ENCODE measurements at places on chromosomes 6 and 20.

GRCh38 chr6:37507690-37508421, 8.2 kb upstream of the CCDC167 start:
- H3K36me3 ChIP-seq, result no peaks in the 10 kb centered on the region
- H3K4me3 ChIP-seq, result no peak overlapping the region
- H3K27ac ChIP-seq, result no peak overlapping the region
- H3K27me3 ChIP-seq, result peaks cover 63% of the 10 kb centered on the region

- H3K4me3 ChIP-seq, result no peak overlapping the region
- H3K27ac ChIP-seq, result peak overlapping the region; percentile 23
- peaks cover 10% of the 10 kb centered on the region for H3K4me1 ChIP-seq
- peak; percentile 82 for DNase-seq
- no peaks in the 10 kb centered on the region for H3K36me3 ChIP-seq
- H3K27me3 ChIP-seq, result 0 out of 2 replicates have a peak, but pooled peaks cover 3% of the 10 kb centered on the region
Observed at GRCh38 chr6:1024587-1024986, 287.3 kb upstream of the FOXQ1 start.

DNA sequence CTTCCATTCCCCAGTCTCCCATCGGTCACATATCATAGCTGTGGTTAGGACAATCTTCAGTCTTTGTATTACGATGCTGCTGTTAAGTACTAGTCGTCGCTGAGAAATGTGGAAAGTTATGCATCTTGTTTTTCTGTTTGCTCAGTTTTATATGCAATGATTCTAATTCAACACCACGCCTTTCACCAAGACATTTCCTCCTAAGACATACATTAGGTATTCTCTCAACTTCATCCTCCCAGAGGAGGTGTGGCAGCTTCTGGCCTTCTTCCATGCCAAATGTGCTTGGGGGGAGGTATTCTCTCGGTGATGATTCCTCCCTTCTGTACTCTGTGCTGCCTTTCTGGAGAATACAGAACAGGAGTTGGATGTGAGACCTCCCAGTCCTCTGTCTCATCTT, 66.1 kb downstream of the B4GALT5 start:
- H3K36me3 ChIP-seq, result peaks cover 37% of the 10 kb centered on the region
- no peaks in the 10 kb centered on the region for H3K27me3 ChIP-seq
- peaks cover 5% of the 10 kb centered on the region for H3K4me1 ChIP-seq
- peak; percentile 62 for DNase-seq
- H3K4me3 ChIP-seq, result no peak overlapping the region
- no peak overlapping the region for H3K27ac ChIP-seq

- no peak overlapping the region for H3K4me3 ChIP-seq
- no peaks in the 10 kb centered on the region for H3K27me3 ChIP-seq
- peaks cover 3% of the 10 kb centered on the region for H3K4me1 ChIP-seq
- H3K27ac ChIP-seq, result no peak overlapping the region
- no peak for DNase-seq
Observed at GRCh38 chr6:37150314-37150713, 19.6 kb upstream of the PIM1 start.

GRCh38 chr20:10784554-10785183, 110.9 kb upstream of the JAG1 start:
- peaks cover 2% of the 10 kb centered on the region for H3K27me3 ChIP-seq
- no peaks in the 10 kb centered on the region for H3K4me1 ChIP-seq
- H3K27ac ChIP-seq, result no peak overlapping the region
- no peaks in the 10 kb centered on the region for H3K36me3 ChIP-seq
- H3K4me3 ChIP-seq, result no peak overlapping the region
- no peak for DNase-seq

DNA sequence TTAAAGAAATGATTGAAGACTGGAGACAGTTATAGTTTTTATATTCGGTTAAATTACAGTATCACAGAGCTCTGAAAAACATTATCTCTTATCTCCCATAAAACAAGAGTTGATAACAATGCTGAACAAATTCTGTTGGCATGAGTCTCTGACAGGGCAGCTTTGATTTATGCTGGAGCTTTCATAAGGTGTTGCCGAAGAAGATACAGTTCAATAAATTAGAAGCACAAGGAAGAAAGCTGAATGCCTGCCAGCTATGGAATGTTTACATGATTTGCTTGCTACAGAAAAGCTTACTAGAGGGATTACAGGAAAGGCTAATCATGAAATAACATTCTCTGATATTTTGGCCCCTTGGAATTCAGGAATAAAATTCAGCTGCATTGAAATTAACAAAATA, 431.9 kb upstream of the GJE1 start:
- peak; percentile 28 for DNase-seq
- H3K36me3 ChIP-seq, result no peaks in the 10 kb centered on the region
- no peak overlapping the region for H3K4me3 ChIP-seq
- H3K27ac ChIP-seq, result no peak overlapping the region
- H3K4me1 ChIP-seq, result no peaks in the 10 kb centered on the region
- H3K27me3 ChIP-seq, result no peaks in the 10 kb centered on the region

- peaks cover 9% of the 10 kb centered on the region for H3K27me3 ChIP-seq
- no peaks in the 10 kb centered on the region for H3K36me3 ChIP-seq
- H3K27ac ChIP-seq, result no peak overlapping the region
- DNase-seq, result no peak
Observed at GRCh38 chr6:15904651-15905376, 224.1 kb upstream of the MYLIP start.

DNA sequence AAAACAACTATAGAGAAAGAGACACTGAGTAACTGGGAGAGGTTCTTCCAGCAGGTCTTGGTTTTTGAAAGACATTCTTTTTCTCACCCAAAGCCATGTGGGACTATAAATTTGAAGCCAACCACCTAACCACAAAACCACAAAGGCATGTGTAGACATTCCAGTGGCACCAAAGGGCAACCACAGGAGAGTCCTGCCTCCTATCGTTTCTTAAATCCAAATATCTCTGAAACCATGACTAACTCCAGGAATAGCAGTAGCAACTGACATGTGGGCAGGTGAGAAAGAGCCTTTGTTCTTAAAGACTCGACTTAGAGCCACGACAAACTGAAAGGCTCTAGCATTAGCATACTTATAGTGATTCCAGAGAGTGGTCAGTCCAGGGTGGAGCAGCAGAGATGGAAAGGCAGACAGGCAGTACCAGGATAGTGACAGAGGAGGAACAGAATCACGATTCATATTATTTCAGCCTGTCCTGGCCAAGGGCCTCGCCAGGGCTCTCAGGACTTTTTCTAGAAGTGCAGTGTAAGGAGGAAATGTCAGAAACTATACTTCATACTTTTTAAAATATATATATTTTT, 9.4 kb upstream of the COL9A1 start:
- no peak overlapping the region for H3K4me3 ChIP-seq
- no peaks in the 10 kb centered on the region for H3K4me1 ChIP-seq
- peak; percentile 78 for DNase-seq

GRCh38 chr20:61886721-61887595, 178.7 kb downstream of the TAF4 start:
- H3K4me1 ChIP-seq, result no peaks in the 10 kb centered on the region
- H3K4me3 ChIP-seq, result no peak overlapping the region
- DNase-seq, result peak; percentile 35
- no peak overlapping the region for H3K27ac ChIP-seq

DNA sequence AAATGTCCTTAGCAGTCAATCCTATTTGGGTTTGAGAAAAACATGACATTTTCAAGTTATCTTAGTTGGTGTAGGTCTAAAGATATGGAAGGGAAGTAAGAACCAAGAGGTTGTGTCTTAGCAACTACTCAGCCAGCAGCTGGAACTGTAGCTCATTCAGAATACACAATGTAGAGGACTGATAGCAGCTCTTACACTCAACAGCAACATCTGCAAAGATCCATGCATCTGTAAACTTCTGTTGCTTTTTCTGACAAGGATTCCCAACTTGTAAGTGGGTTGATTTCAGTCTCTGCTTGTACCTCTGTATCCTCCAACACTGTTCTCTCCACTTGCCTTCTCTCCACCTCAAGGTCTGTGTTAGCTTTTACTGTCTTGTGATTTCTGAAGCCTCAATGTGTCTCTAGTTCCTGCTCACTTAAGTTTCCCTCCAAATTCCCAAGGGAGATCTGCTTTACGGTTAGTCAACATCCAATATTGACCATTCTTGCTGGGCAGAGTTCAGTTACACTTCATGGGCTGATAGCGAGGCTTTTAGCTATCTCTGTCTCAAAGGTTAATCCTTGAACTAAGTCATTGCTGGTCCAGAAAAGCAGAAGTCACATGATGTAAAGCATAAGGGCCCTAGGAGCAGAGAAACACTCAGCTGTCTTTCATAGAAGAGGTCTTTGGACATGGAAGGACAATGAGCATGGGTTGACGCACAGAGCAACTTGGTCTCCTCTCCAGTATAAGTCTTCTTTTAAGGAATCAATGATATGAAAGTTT, 71.6 kb upstream of the LGSN start:
- no peak overlapping the region for H3K27ac ChIP-seq
- DNase-seq, result no peak
- H3K36me3 ChIP-seq, result no peaks in the 10 kb centered on the region

DNA sequence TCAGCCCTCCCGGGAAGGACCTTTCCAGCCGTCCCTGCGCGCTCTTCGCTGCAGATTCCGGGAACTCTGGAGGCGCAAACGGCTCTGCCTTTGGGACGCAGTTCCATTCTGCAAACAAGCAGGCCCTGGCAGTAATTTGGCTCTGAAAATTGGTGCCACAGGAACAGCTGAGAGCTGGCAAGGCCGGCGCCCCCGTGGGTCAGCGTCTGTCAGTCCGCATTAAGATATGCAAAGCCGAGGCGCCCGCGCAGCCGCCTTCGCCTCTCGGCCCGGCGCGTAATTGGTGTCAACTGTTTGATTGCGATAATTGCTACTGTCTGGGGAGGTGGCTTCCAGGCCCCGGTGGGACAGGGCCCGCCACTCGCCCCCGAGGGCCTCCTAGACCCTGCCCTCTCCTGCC, 73.6 kb downstream of the NCR2 start:
- no peak for DNase-seq
- H3K27me3 ChIP-seq, result peaks cover 39% of the 10 kb centered on the region
- no peaks in the 10 kb centered on the region for H3K36me3 ChIP-seq
- H3K4me1 ChIP-seq, result no peaks in the 10 kb centered on the region

GRCh38 chr6:37514321-37514771, 14.7 kb upstream of the CCDC167 start:
- no peak overlapping the region for H3K27ac ChIP-seq
- no peak overlapping the region for H3K4me3 ChIP-seq
- peaks cover 3% of the 10 kb centered on the region for H3K4me1 ChIP-seq
- peaks cover 66% of the 10 kb centered on the region for H3K27me3 ChIP-seq

- no peaks in the 10 kb centered on the region for H3K36me3 ChIP-seq
- H3K27ac ChIP-seq, result no peak overlapping the region
- peak; percentile 41 for DNase-seq
- no peaks in the 10 kb centered on the region for H3K4me1 ChIP-seq
Observed at GRCh38 chr6:41836022-41836659, 48.6 kb downstream of the TOMM6 start.

DNA sequence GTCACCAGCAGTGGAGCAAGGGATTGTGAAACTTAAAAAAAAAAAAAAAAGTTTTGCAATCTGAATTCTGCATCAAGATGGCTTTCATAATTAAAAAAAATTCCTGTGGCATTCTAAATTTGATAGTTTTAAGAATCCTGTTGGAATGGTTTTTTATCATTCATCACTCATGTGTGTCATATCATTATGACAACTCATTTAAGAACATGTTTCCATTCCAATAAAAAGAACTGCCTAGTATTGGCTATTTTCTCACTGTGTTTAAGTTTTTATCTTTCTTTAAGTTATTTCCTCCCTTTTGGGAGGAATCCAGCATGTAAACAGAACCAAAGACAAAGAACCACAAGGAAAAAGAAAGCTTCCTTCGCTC, 26.2 kb upstream of the RHAG start:
- no peaks in the 10 kb centered on the region for H3K4me1 ChIP-seq
- no peak overlapping the region for H3K4me3 ChIP-seq
- H3K27me3 ChIP-seq, result no peaks in the 10 kb centered on the region
- DNase-seq, result no peak
- no peaks in the 10 kb centered on the region for H3K36me3 ChIP-seq
- H3K27ac ChIP-seq, result no peak overlapping the region

DNA sequence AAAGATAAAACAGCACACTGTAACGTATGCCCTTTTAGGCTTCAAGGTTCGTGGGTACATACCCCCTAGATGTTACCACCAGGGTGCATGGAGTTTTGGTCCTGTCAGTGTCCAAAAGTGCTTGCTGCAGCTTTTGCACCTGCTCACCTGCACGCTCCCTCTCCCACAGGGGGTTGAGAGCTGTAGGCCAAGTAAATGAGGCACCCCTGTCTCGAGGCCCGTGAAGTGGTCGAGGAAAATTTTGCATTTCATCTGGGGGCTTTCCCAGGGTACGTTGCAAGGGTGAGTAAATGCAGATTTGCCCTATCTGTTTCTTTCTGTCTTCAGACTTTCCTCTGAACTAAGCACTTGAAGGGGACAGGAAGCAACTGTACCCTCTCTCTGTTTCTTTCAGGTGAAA, 136.0 kb downstream of the THBS2 start:
- no peak for DNase-seq
- no peak overlapping the region for H3K4me3 ChIP-seq
- H3K27me3 ChIP-seq, result no peaks in the 10 kb centered on the region
- H3K36me3 ChIP-seq, result no peaks in the 10 kb centered on the region
- H3K27ac ChIP-seq, result no peak overlapping the region
